ENCODE measurements at places on chromosomes 3 and 15.
A peak's percentile ranks its signal among the peaks of the same experiment; 100 is the strongest.

- no peak for DNase-seq
Observed at GRCh38 chr3:183823963-183824362, 1.4 kb downstream of the MAP6D1 start.

DNA sequence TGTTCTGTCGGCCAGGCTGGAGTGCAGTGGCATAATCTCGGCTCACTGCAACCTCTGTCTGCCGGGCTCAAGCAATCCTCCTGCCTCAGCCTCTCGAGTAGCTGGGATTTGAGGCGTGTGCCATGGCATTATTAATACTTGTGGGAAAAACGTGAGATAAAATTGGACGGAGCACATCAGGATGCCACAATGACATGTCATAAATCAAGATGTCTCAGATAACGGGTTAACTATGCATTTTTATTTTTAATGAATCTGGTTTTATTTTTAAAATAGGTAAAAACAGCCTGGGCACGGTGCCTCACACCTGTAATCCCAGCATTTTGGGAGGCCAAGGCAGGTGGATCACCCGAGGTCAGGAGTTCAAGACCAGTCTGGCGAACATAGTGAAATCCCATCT lies 212.8 kb downstream of the TBC1D5 start:
- DNase-seq = no peak

- DNase-seq = no peak
Observed at GRCh38 chr3:156353563-156353962, 201.4 kb downstream of the SSR3 start.

DNA sequence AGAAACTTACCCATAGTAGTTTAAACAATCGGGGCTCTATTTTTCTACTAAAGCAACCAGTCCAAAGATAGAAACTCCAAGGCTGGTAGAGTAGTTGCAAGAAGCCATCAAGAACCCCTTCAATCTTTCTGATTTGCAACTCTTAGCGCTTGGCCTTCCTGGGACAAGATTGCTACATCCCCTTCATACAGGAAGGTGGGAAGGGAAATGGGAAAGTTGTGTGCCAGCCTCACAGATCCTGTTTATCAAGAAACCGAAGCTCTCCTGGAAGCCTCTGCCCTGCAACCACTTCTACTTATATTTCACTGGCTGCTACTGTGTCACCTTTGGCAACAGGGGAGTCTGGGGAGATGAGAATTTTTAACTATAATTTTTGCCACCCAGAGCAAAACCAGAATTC lies 46.2 kb downstream of the OSBPL10 start:
- DNase-seq = no peak

DNA sequence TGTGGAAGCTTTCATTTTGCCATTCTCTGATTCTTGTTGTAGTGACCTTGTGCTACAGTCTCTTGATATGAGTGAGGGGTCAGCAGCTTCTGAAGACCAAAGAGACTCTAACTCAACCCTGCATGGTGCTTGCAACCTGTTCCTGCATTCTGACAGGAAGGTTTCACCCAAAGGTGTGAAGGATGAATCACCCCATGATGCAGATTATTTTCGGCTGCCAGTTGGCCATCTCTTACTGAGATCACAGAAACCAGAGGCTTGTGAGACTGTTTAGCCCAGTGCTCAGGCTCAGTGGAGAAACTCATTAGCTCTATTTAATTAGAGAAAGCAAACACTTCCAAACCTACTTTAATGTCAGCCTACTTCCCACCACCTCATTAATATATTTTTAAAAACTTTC lies 29.2 kb upstream of the TPRG1 start:
- peak; percentile 5 for DNase-seq

GRCh38 chr3:170638988-170639387 lies 53.1 kb upstream of the SLC7A14 start:
- no peak for DNase-seq

DNA sequence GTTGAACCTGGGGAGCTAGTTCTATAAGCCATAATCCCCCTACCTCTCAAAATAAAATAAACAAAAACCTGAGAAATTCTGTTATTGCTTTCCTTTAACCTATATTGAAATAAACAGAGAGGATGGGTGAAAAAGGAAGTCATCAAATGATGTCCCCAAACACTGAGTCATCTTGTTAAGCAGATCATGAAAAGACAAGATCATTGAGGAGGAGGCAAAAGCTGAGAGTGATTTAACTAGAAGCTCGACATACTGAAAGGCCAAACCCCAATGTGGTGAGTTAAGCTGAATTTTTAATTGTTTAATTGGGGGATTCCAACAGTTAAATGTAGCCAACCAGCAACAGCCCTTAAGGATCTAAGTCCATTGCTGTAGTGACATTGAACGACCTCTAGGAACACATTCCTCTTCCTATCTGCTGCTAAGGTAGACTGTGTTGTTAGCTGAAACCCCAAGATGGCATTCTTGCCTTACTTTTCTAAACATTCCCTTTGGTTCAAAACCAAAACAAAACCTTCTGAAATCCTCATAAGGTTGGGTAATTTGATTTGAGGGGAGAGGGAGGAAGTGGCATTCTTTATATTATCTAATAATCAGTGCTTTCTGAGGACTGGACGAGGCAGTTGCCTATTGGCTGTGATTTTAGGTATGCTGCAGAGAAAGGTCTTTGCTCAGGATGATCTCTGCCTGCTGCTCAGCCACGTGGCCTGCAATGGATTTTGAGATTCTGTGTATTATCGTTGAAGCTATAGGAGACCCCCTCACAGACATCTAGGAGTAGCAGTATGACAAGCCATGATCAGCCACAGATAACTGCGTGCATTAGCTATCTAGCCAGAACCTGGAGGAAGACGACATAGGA lies 62.7 kb upstream of the BNIP2 start:
- no peak for DNase-seq

GRCh38 chr3:52328536-52329080 lies 12.5 kb downstream of the DNAH1 start:
- DNase-seq = no peak

DNA sequence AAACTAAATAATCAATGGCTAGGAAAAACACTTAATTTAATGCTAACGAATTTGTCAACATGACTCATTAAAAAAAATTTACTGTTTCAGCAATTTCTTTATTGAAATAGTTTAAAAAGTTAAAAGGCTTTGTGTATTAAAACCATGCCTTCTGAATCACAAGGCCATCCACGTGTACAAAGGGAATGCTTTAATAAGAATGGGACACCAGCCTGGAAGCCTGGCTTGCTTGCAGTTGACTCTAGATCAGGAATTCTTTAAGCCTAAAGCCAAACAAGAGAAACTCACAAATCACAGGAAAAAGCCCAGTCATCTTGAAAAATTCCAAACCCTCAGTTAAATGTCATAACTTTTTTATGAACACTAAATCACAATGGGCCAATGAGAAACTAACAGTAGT lies 137.6 kb downstream of the PEAK1 start:
- DNase-seq = no peak

All from activated T-helper 9 cell treated with anti-CD3 and anti-CD28 coated beads, Interleukin-2, amount 50 U/mL, for 16 hours (primary cell).